ENCODE measurements at places on chromosomes 3 and 15.

DNA sequence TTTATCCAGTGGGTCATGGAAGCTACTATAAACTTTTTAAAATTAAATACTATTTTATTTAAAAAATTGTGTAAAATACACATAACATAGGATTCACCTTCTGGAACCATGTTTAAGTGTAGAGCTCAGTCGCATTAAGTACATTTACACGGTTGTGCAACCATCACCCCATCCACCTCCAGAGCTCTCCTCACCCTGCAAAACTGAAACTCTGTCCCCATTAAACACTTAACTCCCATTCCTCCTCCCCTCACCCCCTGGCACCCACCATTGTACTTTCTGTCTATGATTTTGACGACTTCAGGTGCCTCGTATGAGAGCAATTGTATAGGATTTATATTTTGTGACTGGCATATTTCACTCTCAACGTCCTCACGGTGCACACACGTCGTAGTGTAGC lies 70.7 kb downstream of the APBA2 start:
- no peak for DNase-seq

- DNase-seq, result no peak
Observed at GRCh38 chr15:69392352-69392751, 21.8 kb upstream of the KIF23 start.

DNA sequence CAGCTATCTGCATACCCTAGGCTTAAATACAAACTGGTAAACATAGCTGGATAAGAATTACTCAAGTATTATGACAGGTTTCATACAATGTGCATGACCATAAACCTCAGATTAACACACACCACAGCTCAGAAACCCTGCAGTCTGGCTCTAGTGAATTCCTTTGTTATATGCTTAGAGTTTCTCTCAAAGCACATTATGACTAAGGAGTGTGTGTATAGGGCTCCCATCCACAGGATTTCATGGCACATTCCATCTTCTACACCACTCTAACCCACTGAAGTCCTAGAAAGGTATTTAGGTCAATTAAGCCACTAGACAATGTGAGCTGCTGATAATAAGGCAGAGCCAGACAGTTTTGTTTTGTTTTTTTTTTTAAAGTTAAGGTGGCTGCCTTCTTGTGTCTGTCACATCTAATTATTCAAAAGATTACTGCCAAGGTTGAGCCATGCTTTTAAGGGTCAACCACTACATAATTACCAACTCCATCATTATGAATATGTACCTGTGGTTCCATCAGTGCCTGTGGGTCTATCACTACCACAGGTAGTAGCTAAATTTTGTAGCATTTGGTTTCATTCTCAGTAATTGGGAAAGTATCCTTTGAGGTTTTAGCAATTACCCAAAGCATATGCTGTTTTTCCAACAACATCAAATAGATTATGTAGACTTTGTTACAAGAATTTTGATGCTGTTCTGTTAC lies 107.0 kb downstream of the ALCAM start:
- DNase-seq, result no peak

DNA sequence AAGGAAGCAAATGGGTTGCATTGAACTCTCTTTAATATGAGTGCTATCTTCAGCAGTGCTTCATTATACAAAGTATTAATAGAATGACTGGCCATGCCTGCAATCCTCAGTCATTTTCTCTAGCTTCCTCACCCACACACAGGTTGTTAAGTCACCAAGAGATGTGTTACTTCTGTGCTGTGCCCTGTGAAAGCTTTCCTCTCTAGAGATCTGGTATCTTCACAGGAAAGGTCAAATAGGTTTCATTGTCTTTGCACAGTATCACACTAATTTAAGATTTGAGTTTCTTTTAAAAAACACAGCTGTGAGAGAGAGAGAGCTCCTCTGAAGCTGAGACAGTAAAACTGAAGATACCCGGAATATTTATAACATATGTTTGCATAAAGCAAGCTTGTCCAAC lies 278.6 kb downstream of the CNTN4 start:
- DNase-seq, result no peak

GRCh38 chr3:88343264-88343663 lies 193.5 kb downstream of the C3orf38 start:
- DNase-seq, result no peak

DNA sequence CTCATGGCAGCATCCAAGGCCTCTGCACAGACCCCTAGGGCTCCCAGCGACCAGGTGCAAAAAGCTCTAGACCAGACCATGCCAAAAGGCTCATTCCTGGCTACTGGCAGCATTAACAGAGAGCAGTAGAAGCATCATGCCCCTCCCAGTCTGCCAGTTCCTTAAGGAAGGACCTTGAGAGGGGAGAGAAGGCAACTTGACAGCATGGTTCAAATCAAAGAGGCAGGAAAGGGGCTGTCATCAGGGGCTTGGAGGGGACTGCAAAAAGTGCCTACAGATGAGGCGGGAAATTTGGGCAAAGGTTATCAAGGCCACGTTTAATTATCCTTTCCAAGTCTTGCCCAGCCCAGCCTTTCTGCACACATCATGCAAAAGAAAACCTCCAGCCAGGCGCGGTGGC lies 64.7 kb downstream of the SSUH2 start:
- DNase-seq, result no peak

GRCh38 chr3:133884054-133884886 lies 11.4 kb downstream of the RAB6B start:
- DNase-seq, result no peak

DNA sequence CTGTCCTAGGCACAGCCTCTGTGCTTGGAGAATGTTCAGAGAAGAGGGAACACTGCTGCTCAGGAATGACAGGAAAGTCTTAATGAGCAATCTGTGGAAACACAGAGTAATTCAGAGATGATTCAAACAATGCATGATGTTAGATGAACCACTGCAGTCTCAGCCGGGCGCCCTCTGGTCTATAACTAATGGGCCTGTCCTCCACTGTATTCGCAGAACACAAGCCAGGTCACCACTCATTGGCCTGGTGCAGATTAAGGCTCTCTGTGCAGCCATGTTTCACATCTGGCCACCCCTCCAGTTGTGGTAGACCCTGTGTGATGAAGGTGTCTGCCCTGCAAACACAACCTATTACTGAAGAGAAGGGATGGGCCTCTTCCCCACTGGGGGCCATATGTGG lies 281.7 kb upstream of the ROPN1 start:
- no peak for DNase-seq

DNA sequence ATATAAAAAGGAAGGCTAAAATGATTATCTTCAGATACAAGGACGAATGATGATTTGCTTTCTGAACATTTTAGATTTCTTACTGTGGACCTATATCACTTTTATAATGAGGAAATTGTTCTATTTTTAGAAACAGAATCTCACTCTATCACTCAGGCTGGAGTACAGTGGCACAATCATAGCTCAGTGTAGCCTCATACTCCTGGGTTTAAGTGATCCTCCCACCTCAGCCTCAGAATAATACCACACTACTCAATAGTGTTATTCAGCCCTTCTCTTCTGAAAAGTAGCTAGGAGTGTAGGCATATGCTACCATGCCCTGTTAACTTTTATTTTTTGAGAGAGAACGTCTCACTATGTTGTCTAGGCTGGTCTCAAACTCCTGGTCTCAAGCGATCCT lies 15.8 kb downstream of the DNAJC13 start:
- no peak for DNase-seq

DNA sequence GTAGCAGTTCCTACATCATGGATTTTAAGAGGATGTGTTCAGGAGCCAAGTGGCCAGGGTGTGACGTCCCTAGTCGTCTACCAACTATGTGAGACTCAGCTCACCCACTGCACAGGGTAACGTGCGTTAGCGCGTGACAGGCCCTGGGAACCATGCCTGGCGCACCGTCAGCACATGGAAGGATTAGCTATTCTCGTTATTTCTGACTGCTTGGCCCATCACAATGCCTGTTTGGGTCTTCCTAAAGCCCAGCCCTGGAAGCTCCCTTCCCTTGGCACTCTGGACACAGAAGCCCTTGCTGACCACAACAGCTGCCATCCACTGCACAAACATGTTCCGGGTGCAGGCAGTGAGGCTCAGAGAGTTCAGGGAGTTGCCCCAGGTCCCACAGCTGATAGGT lies 91.0 kb upstream of the RPL32 start:
- DNase-seq, result no peak

DNA sequence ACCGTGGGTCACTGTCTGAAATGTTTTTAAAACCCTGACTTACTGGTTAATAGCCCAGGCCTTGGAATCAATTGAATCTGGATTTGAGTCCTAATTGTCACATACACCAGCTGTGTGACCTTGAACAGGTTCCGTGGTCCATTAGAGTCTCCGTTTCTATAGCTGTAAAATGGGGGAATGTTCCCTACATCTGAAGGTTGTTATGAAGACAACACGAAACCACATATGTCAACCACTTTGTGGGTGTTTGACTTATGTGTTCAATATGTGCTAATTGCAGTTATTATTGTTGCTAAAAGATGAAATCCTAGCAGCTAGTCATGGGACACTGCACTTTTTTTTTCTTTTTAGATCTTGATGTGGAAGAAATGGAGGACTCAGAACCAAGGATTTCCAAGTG lies 35.3 kb downstream of the ZBTB38 start:
- no peak for DNase-seq

- DNase-seq, result no peak
Observed at GRCh38 chr3:42507761-42508335, 5.4 kb downstream of the VIPR1 start.

DNA sequence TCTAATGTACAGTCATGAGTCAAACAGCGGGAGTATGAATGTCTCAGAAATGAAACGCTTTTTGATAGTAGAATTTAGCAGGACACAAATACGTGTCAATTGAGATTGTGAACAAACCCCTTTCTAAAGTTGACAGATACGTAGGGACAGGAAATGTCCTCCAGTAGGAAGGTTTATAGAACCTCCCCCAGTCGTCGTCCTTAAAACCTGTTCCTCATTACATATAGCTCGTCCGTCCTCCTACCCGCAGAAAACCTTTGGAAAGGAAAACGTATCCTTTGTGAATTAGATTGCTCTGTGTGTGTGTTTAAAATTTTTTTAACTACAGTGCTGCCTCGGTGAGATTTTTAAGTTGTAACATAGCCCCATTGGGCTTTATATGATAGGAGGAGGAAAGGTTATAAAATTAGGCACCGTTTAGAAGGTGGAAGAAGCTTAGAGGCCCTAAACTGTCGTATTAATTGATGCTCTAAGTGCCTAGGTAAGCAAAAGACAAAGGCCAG lies 4.1 kb downstream of the UBE2E1 start:
- DNase-seq, result no peak

DNA sequence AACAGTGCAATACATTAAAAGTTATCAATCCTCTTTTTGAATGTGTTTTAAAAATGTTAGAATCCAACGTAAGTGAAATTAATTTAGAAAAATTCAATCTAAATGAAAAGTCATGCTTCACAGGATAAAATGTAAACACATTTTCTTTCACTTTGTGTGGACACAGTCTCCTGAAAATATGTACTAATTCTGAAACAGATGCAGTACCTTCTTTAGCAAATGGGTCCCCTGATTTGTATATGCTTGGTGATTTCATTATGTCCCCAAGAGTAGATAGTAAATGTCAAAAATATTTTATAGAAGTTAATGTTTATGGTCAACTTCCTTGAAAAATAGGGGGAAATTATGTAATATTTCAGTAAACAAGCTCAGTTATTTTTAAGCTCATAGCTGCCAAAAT lies 28.9 kb downstream of the FOXP1 start:
- DNase-seq, result no peak

GRCh38 chr15:31834654-31835053 lies 195.7 kb upstream of the CHRNA7 start:
- no peak for DNase-seq

DNA sequence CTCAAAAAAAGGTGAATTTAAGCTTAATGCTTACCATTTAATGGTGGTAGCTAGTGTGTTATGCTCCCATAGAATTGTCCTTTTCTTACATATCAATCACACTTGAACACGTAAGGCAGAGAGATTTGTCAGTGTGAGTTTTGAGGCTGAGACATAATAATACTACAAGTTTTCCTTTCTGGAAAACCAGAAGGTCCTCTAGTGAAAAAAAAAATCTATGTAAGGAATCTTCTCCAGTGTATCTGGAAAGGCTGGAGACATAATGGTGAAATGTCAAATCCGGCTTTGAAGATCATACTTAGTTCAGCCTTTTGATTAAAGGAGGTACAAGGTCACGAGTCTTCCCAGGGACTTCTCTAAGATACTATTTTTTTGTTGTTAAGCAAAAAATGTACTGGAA lies 3.4 kb downstream of the TSC22D2 start:
- DNase-seq, result no peak

DNA sequence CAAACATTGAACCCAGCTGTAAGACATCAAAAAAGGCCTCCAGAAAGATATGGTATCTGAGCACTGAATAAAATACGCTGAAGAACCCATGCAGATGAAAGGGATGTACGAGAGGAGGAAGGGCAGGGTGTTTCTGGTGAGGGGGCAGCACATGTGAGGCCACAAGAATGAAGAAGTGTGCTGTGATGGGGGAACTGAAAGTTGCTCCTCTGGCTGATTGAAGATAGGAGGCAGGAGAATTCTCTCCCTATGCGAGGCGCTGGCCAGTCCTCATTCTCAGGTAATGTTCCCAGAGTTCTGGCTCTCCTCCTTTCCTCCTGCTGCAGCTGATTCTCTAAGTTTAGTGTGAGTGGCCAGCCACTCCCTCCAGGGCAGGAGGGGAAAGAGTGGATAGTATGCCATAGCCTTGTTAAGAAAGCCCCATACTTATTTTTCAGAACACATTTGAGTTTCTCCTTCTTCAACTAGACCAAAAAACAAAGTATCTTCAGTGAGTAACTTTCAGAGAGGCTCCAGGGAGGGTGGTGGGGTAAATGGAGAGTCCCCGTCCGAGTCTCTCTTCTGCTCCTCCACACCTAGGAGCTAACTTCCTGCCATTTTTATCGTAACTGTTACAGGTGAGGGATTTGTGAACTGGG lies 26.9 kb upstream of the MYO1E start:
- DNase-seq, result no peak

DNA sequence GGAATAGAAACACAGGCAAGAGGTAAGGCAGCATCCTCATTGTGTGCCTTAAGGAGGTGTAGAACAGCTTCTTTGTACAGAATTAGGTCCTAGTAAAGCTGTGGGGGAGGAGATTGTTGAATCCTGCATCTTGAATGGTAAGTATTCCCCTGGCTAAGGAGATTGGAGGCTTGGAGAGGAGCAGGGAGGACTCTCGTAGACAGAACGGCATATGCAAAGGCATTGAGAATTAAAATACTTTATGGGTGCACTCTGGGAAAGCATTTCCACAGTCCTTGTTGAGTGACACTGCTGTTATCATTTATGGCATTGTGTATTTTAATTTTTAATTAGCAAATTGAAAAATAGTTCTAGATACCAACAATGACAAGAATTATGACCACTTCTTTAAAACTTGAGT lies 66.5 kb upstream of the GPR149 start:
- no peak for DNase-seq

DNA sequence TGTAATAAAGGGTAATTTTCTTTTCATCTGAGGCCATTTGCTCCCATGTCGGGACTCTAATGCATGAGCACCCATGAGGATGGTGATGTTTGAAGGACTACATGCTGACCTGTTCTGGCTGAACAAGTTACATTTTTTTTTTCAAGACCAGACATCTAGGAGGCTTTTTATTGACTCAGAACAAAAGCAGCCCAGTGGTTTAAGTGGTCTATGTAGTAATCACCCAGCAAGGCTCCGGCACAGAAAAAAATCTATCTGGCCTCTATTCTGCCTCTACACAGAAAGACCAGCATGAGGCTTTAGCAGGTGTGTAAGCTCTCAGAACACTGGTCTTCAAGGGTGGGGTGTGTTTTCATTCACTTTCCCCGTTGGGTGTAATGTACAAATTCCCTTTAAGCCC lies 95.1 kb upstream of the ZBED2 start:
- no peak for DNase-seq

GRCh38 chr3:170801597-170801996 lies 68.4 kb downstream of the RPL22L1 start:
- no peak for DNase-seq

- no peak for DNase-seq
Observed at GRCh38 chr3:40631341-40631995, 106.7 kb downstream of the ZNF621 start.

GRCh38 chr3:79187426-79187825 lies 580.4 kb downstream of the ROBO1 start:
- DNase-seq, result no peak

All from activated T-cell treated with anti-CD3 and anti-CD28 coated beads for 24 hours (primary cell).